NCI-H1930 (cell line): ENCODE measurements at places on chromosomes 12 and 14.

DNA sequence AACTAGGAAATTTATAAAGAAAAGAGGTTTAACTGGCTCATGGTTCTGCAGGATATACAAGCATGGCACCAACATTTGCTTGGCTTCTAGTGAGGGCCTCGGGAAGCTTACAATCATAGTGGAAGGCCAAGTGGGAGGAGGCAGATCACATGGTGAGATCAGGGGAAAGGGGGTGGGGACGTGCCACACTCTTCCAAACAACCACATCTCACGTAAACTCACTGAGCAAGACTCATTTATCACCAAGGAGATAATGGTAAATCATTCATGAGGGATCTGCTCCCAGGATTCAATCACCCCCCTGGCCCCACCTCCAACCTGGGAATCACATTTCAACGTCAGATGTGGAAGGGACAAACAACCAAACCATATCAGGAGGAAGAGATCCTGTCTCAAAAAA, 35.8 kb downstream of the NUMB start:
- no peak for DNase-seq

- DNase-seq: no peak
Measured at GRCh38 chr14:103891667-103892215, 36.5 kb upstream of the TDRD9 start.

DNA sequence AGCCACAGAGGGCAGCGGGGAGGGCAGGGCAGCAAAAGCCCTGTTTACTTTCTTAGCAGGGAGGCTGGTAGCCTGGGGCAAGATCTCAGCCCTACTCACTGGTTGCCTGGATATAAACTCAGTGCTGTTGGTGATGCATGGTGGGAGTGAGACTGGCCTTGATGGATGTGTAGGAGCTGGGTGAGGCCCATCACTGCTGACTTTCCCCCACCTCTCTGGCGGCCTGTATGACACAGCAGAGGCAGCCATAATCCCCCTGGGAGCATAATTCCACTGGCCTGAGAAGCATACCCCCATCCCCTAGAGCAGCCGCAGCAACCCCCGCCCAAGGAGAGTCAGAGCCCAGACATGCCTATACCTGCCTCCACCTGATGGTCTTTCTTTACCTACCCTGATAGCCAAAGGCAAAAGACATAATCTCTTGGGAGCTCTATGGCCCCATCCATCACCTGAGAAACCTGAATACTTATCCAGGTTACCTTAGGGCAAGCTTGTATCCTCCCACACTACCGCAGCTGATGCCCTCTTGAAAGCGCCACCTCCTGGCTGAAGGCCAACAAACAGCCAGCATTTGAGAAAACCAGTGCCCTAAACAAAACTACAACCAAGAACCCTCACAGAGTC, 59.3 kb downstream of the DNAI7 start:
- no peak for DNase-seq

DNA sequence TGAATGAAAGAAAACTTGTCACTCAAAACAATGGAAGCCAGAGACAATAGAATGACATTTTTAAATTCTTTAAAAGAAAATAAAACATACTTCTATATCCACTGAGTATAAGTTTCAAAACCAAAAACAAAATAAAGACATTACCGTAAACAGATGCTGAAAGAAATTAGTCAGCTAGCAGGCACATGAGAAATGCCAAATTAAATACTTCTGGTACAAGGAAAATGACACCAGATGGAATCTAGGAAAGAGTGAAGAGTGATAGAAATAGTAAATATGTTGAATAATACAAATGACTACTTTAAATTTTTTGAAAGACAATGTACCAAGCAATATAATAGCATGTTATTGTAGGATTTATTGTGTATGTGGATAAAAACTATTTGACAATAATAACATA, 23.8 kb downstream of the PIK3C2G start:
- DNase-seq: no peak

DNA sequence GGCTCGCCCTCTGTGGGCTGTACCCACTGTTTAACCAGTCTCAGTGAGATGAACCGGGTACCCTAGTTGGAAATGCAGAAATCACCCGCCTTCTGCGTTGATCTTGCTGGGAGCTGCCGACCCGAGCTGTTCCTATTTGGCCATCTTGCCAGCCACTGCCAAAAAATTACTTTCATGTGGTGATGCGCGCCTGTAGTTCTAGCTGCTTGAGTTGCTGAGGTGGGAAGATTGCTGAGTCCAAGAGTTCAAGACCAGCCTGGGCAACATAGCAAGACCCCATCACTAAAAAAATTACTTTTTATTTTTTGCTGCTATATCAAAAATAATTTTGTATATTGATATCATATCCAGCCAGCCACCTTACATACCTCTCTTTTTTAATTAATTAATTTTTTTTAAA, 18.4 kb downstream of the BRMS1L start:
- DNase-seq: no peak

DNA sequence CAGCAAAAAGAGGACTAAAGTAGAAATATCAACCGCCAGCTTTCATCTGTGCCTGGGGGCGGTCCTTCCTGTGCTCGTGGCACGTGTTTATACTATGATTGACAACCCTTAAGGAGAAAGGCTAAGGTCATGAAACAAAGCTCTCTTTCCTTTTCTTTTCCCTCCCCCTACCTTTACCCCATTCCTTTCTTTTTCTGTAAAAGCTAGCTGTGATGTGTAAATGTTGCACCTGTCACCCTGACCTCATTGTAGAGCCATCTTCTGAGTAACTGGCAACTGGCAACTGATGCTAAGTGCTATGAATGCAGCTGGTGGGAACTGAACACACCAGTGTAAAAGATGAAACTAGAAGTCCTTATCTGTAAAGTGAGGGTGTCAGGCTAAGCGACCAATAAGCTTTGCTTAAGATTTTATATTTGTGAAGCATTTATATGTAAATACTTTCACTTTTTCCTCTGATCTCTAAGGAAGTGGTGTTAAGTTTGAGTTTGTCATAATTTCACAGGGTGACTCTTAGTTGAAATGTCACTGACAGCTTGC, 102.8 kb upstream of the BCAT1 start:
- no peak for DNase-seq

- no peak for DNase-seq
Measured at GRCh38 chr12:56339158-56339422, 406 bp downstream of the IL23A start.

DNA sequence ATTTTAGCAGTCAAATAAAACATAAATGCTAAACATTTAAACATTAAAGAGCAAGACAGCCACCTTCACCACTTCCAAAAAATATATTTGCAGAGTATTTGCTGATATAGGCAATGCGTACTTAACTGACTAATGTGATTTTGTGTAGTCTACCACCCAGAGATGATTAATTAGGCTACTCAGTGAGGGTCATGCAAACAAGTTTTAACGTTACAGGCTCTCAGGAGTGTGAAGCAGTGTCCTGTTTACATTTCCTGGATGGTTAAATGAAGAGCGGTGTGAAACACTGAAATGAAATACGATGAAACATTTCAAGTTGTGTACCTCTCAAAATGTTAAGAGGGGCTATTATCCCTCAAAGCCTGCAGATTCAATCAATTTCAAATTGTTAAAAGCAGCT, 165.8 kb upstream of the LRIG3 start:
- DNase-seq: no peak

GRCh38 chr12:98352835-98353234, 162.6 kb upstream of the TMPO start:
- no peak for DNase-seq

DNA sequence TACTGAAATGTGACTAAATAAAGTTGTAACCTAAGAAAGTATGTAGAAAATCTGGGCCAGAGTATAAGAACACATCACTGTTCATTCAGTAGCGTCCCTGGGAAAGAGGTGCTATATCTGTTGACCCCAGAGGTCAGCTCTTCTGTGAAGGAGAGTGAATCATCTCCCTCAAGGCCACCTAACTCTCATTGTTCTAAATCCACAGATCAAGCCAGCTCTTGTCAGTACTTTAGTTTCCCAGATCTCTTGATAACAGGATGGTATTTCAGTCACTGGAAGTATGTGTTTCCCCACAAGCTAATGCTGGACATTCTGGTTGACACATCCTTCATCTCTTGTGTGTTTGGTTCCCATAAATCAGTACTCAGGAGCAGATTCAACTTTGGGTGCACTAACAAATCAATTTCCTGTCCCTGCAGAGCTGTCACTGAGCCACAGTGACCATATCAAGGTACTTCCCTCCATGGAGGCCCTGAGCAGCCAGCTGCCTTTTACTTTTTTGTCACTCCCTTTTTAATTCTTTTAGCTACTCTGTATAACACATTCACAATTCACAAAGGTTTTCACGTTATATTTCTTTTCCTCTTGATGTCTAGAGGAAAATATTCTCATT, 7.8 kb downstream of the KRT1 start:
- no peak for DNase-seq

DNA sequence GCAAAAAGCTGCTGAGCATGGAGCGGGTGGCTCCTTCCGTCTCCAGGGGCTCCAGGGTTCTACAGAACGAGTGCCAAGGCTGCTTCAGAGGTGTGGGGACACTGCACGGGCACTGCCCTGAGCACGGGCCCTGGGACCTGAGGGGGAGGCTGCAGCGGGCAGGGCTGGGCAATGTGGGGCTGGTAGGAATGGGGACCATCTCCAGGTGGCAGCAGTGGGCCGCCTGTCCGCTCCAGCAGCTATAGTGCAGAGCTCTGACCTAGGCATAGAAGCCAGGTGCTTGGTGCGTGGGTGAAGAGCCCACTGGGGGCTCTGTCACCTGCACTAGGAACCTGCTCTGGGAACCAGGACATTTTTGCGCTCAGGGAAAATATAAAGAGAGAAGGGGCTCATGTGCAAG, 22.3 kb downstream of the HDAC7 start:
- no peak for DNase-seq

DNA sequence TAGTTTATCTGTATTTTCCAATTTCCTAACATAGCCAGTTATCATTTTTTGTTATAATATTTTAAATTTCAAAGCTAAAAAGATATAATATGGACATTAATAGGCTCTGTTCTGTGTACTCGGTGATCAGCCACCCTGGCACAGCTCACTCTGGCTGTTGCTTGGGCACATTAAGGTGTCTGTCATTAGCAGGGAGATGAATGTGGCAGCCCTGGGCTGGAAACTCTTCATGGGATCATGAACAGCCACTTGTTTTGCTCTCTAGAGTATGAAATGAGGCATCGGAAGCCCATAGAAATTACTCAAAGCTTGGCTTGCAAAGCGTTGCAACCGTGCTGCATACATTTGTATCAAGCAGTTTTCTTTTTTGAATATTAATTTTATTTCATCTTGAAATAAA, 233.2 kb downstream of the DACT1 start:
- no peak for DNase-seq

DNA sequence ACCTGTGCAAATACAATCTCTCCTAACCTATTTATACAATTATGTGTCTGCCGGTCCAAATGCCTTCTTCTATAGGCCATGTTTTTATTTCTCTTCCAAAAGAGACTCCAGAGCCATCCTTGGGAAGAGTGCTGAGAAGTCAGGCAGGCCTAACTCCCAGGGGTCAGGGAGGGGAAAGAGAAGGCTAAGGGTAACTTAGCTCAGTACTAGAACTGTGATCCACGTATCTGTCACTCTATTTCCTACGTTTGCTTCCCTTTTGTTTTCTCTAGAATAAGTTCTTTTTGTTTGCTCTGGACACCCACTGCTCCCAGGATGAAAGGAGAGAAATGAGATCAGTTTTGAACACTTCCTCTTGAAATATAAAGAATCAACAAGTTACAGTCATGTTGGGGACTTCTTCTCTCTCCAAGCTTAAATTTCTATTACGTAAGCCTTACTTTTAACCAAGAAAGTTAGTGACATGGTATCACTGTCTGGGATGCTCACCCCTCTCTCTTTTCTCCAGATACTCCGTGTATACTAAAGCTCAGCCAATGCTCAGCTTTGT, 79.2 kb downstream of the DAD1 start:
- DNase-seq: no peak

DNA sequence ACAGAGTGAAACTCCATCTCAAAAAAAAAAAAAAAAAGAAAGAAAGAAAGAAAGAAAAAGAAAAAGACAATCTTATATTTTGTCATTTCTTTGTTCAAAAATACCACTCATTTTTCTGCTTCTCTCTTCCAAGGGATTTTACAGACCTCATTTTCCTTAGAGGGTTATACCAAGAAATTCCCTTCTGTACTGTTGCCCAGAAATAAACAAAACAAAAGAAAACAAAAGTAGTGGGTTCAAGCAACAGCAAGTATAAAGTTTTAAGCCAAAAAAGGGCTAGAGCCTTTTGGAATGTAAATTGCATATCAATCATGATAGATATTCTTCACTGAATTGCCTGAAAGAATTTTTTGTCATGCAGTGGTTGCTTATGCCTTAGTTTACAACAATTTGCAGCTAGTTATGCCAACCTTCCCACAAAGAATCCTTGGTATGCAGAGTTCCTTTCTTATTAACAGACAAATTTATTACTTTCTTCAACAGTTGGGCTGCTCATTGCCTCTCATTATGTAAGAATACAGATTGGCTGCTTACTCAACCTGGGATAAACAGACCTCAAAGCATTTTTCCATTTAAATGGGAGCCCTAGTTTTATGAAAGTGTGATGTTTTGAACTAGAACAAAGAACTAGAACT, 129.1 kb upstream of the PPFIA2 start:
- DNase-seq: no peak

- DNase-seq: no peak
Measured at GRCh38 chr12:48221645-48222044, 18.6 kb upstream of the OR10AD1 start.

DNA sequence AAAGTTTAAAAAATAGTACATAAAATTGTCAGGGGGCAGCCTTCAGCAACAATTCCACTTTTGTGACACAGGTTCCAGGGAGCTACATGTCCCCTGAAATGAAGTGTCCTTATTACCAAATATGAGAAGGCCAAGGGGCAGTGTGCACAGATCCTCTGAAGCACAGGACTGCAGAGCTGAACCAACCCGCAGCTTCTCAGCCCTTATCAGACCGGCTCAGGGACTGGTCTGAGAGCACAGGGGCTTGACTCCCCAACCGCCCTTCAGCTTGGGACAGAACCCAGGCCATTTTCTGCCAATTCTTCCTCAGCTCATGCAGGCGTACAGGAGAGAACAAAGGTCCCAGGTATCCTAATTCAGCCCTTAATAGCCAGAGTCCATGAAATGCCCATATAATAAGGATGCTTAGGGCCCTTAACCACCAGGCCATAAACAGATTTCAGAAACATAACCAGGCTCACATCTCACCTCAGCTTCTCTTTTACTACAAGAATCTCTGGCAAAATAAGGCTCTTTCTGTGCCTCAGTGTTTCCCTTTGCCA, 221.3 kb downstream of the ANO2 start:
- no peak for DNase-seq

- no peak for DNase-seq
Measured at GRCh38 chr12:131131077-131131807, 177.5 kb downstream of the ADGRD1 start.

DNA sequence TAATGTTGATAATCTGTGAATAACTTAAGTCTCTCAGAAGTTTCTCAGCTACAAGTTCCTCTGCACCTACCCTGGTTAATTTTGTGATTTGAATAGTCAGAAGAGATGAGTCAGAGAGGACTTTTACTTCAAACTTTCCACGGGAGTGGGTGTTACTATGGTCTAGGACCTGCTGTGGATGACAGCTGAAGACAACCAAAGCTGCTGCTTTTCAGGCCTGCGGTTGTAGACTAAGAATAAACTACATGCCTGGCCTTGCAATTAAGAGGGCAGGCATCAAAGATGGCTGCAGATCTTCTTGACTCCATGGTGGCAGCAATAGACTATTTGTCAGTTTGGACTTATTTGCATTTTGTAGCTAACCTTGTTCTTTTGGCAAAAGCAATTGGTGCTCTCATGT, 227.1 kb upstream of the KRR1 start:
- no peak for DNase-seq

GRCh38 chr12:65712260-65713004, 111.9 kb upstream of the HMGA2 start:
- DNase-seq: no peak

- DNase-seq: no peak
Measured at GRCh38 chr12:1445807-1446206, 148.6 kb downstream of the FBXL14 start.
